Glomerular endothelial cell (primary cell): ENCODE measurements at places on chromosomes 12 and 14. TPM values are rescaled to one million over a fixed set of nuclear protein-coding genes. Genes with fewer than 3 reads are reported as not detected.

DNA sequence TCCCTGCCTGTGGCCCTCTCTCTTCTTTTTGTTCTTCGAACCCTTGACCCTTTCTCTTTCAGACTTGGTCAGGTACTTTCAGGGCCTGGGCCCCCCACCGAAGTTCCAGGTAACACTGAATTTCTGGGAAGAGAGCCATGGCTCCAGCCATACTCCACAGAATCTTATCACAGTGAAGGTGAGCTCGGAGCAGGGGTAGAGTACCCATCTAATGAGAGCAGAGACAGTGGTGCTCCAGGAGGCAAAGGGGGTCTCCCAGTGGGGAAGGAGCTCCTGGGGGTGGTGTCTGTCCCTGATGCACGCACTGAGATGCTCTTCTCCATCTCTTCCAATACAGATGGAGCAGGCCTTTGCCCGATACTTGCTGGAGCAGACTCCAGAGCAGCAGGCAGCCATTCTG is 4.7 kb downstream of the IRF9 start:
- DNase-seq = no peak

Gene SERPINA1
- total RNA-seq = 0.87 and 0.88 TPM in 2 replicates

DNA sequence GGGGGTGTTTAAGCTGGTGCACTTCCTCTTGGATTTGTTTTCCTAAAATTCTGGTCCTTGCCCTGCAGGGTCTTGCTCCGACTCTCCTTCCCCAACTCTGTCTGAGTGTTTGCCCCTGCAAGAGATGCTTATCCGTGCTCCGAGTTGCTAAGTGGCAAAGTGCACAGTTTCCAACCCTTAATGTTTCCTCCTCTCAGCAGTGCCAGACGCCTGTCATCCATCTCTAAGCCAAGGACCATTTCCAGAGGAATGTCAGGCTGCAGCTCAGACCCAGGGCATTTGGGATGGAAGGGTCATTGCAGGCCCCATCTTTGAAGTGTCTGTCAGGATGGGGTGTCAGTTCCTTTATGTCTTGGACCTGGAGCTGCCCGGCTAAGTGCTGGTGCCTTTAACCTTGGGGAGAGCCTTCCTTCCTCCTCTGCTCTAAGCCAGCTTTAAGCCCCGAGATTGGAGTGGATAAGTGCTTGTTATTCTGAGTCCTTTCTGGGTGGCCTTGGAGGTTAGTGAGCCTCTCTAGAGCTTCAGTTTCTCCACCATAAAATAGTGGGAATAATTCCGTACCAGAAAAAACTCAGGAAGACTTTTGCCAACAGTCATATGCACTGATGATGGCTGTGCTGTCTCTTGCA is 15.0 kb downstream of the WNT5B start:
- no peak for DNase-seq

GRCh38 chr12:46442738-46443137 is 70.2 kb upstream of the SLC38A2 start:
- no peak for DNase-seq

Gene DIO2
- total RNA-seq = 0.12 TPM in 1 of 2 replicates, not detected in the other

DNA sequence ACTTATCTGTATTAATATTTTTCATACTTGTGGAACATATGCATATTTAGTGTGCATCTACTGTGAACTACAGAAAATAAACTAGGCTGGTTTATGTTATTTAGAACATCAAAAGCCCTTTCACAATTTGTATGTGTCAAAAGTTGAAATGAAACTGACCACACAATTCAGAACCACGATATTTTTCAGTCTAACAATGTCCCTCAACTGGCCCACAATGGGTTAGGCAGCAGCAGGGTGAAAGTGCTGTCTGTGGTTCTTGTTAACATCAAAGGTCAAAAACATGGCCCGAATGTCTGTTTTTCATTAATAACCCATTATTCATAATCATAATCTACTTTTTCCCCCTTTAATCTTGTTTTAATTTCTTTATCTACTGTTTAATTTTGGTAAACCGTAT is 559.9 kb upstream of the ATP2B1 start:
- DNase-seq = no peak

Gene OR5AU1
- total RNA-seq = not detected in 2 replicates

DNA sequence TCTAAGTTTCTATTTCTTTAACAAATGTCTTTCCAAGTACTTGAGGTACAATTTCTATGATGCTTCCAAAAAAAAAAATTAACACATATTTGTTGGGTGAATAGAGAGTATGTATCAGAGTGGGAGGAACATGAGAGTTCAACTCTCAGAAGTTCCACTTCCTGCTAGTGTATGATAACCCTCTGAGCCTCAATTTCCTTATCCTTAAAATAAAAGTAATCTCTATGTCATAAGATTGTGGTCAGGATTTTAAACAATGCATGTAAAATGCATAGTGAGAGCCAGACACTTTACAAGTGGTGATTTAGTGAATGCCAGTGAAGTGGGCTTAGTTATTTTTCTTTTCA is 270.3 kb upstream of the AMIGO2 start:
- no peak for DNase-seq

Gene TRIM9
- total RNA-seq = 0.06 and 0.19 TPM in 2 replicates

Gene CAPRIN2
- total RNA-seq = 20.6 and 22.9 TPM in 2 replicates

DNA sequence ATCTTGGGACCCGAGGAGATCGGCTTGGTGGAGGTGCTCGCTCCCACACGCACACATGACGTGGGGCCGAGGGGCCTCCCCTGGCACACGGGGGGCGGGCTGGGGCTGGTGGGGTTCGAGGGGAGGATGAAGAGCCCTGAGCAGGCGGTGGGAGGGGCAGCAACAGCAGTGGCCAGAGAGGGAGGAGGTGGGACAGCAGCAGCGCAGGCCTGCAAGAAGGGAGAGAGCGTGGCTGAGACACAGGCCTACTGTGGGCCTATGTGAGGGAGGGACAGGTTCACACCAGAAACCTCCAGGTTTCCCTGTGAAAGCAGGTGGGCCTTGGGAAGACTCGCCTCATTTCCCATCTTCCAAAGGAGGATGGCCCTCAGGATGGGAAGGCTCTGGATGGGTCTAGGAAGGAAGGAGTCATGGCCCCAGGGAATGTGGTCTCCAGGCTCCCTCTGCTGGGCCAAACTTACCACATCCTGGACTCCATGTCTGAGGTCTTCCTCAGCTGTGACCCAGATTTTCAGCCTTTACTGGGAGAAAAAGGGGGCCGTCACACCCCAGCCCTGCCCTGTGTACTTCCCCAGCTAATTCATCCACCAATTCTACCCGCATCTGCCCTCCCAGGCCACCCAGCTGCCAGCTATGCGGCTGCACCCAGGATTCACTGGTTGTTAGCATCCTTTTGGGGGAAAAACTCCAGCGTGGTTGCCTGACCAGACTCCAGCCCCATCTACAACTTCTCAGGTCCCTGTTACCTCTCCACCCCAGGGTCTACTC is 2.8 kb downstream of the PIANP start:
- DNase-seq = no peak

GRCh38 chr12:82765971-82766705 is 79.4 kb downstream of the TMTC2 start:
- no peak for DNase-seq

- DNase-seq = no peak
These were observed 13.1 kb downstream of the DPF3 start for GRCh38 chr14:72880820-72881219.

DNA sequence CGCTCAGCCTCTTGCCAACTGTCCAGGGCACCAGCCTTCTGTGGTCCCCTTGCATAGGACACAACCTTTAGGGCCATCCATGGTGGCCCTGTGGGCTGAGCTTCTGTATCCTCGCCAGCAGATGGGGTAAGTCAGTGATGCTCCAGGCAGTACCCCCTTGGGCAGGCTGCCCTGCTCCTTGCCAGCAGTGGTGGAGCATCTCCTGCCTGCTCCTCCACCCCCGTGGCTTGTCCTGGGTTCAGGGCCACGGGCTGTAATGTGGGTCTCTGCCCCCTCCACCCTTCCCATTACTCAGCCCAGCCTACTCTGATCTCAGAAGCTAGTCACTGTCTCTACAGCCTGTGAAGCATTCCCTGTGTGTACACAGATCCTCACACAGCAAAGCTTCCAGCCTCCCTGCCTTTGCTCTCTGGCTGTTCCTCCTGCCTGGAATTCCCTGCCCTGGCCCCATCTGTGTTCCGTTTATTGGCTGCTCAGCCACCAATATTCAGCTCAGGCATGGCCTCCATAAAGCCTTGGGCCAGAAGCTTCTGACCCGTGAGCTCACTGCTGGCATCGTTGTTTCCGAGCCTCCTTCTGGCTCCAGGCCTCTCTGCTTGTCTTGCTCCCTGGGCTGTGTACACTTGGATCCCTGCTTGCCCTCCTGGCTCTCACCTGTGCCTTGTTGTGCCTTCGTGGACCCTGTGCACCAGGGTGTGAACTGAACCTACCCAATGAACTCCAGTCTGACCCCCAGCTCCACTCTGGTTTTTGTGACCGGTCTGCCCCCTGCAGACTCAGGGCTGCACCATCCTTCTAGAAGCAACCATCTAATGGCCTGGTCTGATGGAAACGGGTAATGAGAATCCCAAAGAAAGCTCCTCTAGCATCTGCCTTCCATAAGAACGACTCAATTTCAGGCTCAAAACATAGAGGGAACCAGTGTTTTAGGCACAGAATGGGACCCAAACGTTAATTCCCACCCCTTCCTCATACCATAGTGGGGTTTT is 177.0 kb upstream of the PRMT8 start:
- DNase-seq = no peak

DNA sequence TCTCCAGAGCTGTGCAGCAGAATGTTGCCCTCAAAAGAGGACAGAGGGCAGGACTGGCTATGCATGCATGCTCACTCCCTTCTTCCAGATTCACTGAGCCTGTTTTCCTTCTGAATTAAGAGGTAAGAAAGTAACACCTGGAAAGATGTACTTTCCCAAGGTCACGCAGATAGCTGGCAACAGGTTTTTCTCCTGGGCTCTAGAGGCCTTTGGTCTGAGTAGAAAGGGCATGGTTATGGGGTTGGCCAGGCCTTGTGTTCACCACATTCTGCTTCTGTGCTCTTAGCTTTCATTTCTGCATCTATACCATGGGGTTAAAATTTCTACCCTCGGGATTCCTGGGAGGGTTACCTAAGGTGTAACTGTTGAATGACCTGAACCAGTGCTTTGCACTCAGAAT is 57.5 kb downstream of the RASSF3 start:
- DNase-seq = no peak

DNA sequence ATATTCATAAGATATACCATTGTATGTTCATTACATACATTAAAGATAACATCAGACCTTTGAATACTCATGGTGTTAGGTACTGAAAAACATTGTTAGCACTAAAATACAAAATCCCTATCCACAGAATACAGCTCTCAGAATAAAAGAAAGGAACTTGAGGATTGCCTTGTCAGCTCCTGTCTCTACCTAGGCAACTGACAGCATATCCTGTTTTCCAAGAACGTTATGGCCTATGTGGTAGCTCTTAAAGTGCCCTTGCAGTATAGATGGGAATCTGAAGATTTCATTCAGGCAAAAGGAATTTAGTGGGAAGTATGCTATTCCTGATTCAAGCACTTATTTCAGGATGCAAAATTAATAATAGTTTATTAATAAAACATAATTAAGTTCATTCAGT is 1.8 kb upstream of the PPP1R12A start:
- DNase-seq = no peak

DNA sequence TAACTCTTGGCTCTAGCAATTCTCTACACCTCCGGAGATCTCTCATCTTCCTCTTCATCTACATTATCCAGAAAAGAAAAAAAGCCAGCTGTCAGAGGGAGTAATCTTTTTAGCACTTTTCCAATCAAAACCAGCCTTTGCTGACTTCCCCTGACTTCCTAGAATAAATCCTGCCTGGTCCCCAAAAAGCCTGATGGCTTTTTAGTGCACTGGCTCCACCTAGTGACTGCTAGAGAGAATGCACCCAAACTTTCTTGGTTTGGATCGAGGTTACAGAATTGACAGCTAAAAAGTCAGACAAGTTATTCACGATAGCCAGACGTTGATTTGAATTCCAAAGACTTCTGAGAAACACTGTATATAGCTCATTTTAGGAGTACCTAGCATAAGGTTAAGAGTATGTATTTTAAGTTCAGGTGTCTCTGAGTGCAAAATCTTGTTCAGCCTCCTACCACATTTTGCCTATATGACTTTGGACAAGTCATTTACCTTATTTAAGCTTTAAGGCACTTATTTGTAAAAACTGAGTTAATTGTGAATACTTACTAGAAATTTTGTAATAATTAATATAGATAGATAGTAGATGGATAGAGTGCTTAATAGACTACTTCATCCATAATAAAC is 185.7 kb upstream of the GRIN2B start:
- peak; percentile 42 for DNase-seq

DNA sequence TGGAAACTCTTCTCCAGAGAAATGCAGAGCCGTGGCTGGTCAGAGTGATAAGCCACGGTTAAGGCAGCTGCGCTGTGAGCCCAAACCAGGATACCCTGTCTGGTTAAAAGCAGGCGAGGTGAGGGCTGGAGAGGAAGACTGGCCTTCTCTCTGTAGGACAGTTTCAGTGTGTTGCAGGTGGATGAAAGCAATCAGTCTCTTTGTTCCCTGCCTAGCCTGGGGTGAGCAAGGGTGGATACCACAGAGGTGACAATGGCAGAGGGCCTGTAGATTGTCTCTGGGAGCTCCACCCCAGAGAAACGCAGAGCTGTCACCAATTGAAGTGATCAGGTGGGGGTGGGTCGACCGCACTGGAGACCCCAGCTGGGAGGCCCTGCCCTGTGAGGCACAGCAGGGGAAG is 621.9 kb downstream of the LRFN5 start:
- DNase-seq = no peak

Gene CCDC196
- total RNA-seq = not detected in 2 replicates

- no peak for DNase-seq
These were observed 43.1 kb downstream of the LIMA1 start for GRCh38 chr12:50240096-50240791.

GRCh38 chr12:122827258-122827657 is 8.0 kb upstream of the HIP1R start:
- DNase-seq = no peak

GRCh38 chr12:82357845-82358199 is 365 bp downstream of the CCDC59 start:
- no peak for DNase-seq

- no peak for DNase-seq
These were observed 8.4 kb downstream of the CATSPERB start for GRCh38 chr14:91723501-91723900.

Gene ESRRB
- total RNA-seq = not detected in 2 replicates

GRCh38 chr14:101109981-101110728 is 206.6 kb upstream of the RTL1 start:
- no peak for DNase-seq

DNA sequence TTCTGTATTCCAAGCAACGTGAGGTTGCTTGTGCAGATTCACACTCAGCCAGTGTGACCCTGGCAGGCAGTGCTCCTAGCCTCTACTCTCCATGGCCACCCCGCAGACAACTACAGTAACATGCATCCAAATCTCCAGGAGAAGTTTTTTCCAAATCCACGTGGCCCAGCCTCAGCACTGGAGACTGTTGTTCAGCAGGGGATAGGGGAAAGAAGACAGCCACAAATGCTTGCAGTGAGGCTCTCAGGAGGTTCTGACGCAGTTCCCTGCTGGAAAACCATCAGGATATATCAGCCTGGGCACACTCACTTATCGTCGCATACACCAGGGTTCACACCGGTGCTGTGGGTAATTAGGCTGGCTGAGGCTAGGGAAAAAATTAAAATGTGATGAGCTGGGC is 16.2 kb downstream of the IQSEC3 start:
- no peak for DNase-seq

GRCh38 chr12:125276567-125276966 is 211.3 kb downstream of the AACS start:
- DNase-seq = no peak
